ENCODE measurements at places on chromosomes 6 and 20.
A peak's percentile ranks its signal among the peaks of the same experiment; 100 is the strongest.

GRCh38 chr6:84522135-84522549 is 242.3 kb downstream of the TBX18 start:
- no peak for DNase-seq

- no peak for DNase-seq
Measured at GRCh38 chr6:75489025-75489424, 4.6 kb downstream of the FILIP1 start.

DNA sequence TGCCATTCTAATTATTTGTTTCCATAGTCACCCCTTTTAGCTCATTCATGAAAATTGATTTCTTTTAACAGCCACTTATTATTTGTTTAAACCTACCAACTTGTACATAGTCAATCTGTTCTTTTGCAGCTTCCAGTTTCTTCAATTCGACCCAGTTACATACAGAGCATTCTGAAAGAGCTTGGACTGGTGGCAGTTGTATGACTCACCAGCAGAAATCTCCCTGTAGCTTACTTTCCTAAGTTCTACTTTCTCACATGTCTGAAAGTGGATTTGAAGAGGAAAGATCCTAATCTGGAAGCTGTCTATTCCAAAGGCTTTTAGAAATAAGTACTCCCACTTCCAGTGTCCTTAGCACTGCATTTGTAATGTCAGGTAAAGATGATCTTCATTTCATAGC is 447.9 kb downstream of the HTR1B start:
- DNase-seq = no peak

DNA sequence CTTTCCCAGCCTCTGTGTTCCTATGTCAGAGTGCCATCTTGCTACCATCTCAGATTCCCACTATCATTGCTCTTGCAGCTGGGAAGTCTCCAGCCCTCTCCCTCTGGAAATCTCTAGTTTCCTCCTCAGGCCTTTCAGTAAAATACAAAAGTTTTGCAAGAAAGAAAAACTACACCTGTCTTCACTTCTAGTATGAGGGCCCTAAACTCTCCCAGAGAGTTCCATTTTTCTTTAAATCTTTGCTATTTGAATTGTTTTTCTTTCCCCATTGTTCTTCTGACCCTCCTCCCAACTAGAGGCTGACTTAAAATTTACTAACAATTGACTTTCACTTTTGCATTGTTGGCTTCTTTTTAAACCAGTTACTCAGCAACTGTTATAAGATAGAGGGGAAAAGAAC is 62.8 kb downstream of the LY86 start:
- no peak for DNase-seq

DNA sequence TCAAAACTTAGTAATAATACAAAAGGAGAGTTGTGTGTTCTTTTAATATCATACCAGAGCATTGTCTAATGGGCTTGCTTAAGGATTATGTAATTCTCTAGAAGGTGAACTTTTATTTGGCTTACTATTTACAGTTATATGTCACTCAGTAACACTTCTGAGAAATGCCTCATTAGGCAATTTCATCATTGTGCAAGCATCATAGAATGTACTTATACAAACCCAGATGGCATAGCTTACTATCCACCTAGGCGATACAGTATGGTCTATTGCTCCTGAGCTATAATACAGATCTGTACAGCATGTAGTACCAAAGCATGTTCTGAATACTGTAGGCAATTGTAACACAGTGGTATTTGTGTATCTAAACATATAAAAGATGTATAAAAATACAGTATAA is 340.1 kb downstream of the PHF3 start:
- DNase-seq = no peak

- no peak for DNase-seq
Measured at GRCh38 chr6:110356778-110357177, 1.4 kb downstream of the METTL24 start.

GRCh38 chr6:127085181-127085580 is 33.3 kb upstream of the RSPO3 start:
- no peak for DNase-seq

- DNase-seq = no peak
Measured at GRCh38 chr6:142683714-142684141, 261.2 kb downstream of the HIVEP2 start.

DNA sequence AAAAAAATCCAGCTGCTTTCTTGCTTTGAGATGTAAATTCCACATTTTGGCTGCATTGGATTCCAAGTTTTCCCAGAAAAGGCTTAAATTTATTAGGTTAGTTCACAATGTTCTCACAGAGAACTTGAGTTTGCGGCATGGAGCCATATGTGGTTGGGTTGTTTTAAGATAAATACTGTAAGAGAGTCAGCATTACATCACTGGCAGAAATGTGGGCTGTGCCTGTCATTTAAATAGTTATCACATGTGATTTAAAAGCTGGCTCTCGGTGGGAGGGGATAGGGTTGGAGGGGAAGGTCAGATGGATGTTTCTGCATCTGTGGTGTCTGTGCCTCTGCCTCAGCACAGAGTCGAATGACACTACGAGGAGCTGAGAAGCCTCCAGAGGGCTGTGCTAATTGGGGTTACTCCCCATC is 73.8 kb upstream of the SCP2D1 start:
- no peak for DNase-seq

GRCh38 chr6:21769968-21770367 is 176.4 kb downstream of the SOX4 start:
- no peak for DNase-seq

GRCh38 chr6:22828179-22829062 is 259.1 kb downstream of the HDGFL1 start:
- DNase-seq = no peak

GRCh38 chr6:13006578-13007300 is 290.2 kb downstream of the PHACTR1 start:
- DNase-seq = peak; percentile 57

DNA sequence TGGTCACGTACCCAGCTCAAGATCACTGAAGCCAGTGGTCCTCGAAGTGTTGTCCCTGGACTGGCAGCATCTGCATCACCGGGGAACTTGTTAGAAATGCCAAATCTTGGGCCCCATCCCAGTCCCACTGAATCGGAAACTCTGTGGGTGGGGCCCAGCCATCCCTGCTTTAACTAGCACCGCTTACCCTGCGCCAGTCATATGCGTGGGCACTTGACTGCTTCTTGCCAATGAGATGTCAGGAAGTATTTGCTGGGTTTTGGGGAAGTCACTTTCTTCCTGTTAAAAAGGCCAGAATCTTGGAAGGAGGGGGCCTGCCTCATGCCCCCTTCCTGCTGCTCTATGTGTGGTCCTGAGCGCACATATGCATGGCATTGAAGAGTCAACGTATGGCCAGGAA is 11.7 kb upstream of the SULF2 start:
- no peak for DNase-seq

- no peak for DNase-seq
Measured at GRCh38 chr6:167798453-167798852, 28.3 kb upstream of the AFDN start.

DNA sequence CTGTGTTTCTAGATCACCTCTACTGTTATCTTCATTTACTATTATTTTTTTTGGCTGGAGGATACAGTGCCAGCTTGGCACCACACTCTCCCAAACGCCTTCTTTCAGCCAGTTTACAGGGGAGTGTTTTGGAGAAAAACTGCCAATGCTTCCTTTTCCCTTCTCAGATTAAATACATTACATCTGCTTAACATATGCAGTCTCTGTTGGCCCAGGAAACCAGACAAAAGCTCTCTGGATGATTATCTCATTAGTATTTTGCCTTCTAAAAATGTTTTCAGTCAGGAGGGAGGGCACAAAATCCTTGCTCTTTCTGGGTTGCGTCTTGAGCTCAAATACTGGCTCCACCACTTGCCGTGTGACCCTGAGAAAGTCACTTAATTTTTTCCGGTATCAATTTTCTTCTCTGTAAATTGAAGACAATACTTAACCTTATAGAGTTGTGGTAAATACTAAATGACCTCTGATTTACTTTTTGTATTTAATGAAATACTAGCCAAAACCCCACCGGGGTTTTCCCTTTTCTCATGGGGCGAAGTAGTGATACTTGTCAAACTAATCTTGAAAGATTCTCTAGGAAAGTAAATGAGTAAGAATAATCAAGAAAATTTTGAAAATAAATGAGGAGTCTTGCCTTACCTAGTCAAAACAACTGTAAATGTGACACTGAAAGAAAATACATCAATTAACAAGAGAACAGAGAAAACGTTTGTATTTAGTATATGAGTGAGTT is 146.2 kb downstream of the MMS22L start:
- DNase-seq = no peak

DNA sequence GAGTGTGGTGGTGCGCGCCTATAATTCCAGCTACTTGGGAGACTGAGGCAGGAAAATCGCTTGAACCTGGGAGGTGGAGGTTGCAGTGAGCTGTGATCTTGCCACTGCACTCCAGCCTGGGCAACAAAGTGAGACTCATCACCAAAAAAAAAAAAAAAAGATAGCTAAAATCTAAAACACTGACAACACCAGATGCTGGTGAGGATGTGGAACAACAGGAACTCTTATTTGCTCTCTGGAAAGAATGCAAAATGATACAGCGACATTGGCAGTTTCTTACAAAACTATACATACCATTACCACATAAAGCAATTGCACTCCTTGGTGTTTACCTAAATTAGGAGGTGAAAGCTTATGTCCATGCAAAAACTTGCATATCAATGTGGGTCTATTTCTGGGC is 63.5 kb upstream of the SMIM29 start:
- no peak for DNase-seq

DNA sequence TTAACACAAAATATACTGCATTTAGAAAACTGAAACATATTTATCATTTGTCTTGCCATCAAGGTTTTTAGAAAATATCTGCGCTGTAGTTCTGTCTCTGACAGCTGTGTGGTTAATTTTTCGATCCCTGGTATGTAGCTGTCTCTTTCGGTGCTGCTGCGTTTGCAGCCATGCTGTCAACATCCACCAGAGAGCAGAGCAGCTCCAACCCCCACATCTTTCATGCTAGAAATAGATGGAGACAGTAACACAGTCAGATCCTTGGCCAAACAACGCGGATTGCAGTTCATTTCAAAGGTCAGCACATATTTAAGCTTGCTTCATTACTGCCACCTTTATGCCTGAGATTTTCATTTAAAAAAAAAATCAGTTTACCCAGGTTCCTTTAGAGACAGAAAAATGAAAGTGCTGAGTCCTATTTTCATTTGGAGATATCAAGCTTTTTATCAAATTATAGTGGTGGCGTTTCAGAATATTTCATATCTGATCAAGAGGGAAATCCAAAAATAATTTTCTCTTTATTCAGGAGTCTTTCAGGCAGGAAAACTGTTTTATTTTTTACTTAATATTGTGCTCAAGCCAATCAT is 157.7 kb upstream of the MMS22L start:
- DNase-seq = no peak

GRCh38 chr20:11376998-11377397 is 540.7 kb upstream of the BTBD3 start:
- DNase-seq = no peak

GRCh38 chr6:17583811-17584210 is 16.3 kb upstream of the FAM8A1 start:
- no peak for DNase-seq

DNA sequence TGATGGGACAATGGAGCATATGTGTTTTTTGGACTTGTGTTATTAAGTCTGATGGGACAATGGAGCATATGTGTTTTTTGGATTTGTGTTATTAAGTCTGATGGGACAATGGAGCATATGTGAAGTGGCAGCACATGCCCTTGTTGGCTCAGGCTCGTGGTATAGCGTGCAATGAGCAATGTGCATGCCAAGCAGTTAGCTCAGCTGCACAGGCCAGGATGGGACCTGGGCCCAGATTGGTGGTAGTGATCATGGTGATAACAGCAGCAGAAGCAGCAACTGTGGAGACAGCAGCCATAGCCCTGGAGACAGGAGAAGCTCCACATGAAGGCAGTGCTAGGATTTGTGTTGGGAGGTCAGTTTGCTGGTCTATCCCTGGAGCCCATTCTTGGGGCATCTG is 61.1 kb downstream of the IL20RA start:
- no peak for DNase-seq

GRCh38 chr6:15200087-15200486 is 45.8 kb upstream of the JARID2 start:
- DNase-seq = no peak

All from hematopoietic multipotent progenitor cell treated with erythropoietin and hydrocortisone succinate and interleukin-3 and kit ligand, for 17 days (in vitro differentiated cells).